ENCODE measurements at places on chromosomes 2 and 18.

GRCh38 chr2:218782528-218782844 is 539 bp downstream of the CYP27A1 start:
- DNase-seq, result no peak

GRCh38 chr2:82023710-82024109 is 1719.2 kb upstream of the LRRTM1 start:
- DNase-seq, result no peak

DNA sequence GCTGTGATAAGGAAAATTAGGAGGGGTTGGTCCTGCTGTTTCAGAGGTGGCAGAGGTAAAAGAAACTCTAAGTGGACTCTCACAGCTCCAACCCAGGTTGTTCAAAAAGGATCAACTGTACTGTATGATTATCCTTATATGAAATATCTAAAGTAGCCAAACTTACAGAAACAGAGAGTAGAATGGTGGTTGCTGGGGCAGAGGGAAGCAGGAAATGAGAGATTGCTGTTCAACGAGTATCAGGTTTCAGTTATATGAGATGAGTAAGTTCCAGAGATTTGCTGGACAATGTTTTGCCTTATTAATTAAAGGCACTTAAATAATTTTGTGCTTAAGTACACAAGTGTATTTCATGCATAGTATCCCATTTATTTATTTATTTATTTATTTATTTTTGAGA is 972.0 kb upstream of the LRRTM1 start:
- DNase-seq, result no peak

DNA sequence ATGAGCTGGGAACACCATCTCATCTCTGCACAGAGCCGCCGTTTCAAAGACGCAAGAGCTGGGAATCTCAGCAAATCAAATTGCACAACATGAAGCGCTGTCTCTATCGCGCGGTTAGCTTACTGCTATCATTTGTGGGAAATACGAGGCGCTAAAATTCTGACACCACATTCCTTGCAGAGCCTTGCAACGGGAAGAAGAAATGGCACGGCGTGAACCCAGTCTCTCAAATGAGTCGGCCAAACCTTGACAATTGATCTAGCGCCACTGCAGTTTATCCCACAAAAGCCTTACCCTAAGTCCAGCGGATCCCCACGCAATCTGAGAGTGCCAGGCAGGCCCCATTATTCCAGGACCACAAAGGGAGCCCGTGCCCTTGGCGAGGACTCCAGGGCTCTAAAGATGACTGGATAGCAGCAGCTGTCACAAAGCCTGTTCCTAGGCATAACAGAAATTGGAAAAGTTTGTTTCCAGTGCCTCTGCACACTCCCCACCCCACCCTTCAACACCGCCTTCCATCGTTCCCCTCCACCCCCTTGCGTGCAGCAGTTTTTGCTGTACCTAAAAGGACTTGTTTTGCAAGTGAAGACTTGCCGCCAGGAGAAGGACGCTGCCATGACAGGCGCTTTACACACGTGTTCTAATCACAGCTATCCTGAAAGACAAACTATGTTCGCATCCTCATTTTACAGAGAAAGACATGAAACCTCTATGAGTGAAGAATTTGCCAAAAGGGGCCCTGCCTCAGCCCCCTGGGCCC is 252.4 kb downstream of the EIPR1 start:
- DNase-seq, result no peak

- no peak for DNase-seq
These were observed 52.2 kb upstream of the ACKR3 start for GRCh38 chr2:236517251-236518031.

DNA sequence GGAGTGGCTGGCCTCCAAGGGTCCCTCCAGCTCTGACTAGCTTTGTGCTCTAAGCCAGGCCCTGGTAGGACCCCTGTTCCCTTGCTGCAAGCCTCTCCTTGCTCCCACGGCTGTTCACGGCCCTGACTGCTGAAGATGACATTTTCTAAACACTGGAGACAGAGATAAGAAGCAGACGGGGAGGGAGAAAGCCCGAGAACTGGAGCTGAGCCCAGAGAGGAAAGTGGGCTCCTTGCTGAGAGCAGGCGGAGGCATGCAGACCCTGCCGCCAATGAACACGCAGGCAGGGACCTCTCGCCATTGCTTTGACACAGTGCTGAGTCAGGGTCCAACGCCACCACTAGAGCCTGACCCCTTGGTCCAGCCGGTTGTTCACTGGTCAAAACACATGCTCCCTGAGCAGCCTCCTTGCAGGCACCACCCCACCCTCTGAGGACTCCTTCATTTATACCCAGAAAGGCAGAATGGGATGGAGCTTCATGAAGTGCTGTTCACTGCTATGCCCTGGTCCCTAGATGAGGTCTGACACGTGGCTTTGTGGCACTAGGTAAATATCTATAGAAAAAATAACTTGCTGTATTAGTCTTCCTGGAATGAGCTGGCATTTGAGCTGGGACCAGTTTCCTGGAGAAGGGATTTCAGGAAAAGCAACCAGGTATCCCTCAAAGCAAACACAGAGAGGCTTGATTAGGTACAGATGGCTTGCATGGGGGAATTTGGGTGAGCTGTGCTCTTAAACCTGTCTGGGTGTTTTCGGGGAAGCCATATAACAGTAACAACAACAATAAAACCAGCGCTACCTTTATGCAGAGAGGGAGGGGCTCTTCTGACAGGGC is 65.7 kb downstream of the MCFD2 start:
- no peak for DNase-seq

DNA sequence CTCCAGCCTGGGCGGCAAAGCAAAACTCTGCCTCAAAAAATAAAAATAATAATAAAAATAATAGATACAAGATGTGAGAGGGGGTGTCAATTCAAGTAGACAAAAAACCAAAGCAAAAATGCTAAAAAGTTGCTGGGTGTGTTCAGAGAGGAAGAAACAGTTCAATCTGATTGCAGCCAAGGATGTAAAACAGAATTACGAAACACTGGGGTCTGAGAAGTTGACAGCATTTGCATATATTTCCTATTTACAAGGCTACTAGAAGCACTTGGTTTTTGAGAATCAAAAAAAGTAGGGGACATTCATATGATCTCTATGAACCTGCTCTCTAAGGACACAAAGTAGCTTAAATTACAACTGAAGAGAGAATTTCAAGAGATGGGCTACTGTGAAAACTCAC is 7.6 kb downstream of the TRIP12 start:
- no peak for DNase-seq

GRCh38 chr2:200786826-200787225 is 24.9 kb upstream of the BZW1 start:
- DNase-seq, result no peak

GRCh38 chr2:152506843-152507242 is 171.9 kb downstream of the FMNL2 start:
- DNase-seq, result no peak

DNA sequence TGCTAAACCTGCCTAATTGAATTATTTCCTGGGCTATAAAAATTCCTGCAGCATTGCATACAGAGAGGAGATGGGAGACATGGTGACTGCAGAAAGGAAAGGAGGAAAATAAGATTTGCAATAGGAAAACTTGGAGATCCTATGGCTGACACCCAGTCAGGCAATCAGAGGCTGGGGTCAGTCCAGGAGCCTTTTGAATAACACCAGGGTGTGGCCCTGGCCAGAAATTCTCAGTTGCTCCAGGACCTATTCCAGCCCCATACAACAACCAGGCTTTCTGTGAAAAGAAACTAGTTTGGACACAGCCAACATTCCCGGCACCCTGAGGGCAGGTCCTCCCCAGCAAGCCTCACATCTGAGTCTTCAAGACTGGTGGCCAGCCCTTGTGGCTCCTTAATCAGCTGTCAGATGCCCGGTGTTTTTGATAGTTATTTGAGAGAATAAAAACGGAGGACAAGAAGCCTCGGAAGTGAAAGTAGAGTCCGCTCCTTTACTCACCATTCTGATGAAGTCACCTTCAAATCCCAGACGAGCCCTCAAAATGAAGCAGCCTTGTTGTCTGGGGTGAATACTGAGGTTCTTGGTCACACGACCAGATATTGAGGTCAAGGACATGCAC is 31.1 kb upstream of the GMCL1 start:
- no peak for DNase-seq

Data from COLO829 (cell line).